ENCODE measurements at places on chromosomes 13 and 19.

DNA sequence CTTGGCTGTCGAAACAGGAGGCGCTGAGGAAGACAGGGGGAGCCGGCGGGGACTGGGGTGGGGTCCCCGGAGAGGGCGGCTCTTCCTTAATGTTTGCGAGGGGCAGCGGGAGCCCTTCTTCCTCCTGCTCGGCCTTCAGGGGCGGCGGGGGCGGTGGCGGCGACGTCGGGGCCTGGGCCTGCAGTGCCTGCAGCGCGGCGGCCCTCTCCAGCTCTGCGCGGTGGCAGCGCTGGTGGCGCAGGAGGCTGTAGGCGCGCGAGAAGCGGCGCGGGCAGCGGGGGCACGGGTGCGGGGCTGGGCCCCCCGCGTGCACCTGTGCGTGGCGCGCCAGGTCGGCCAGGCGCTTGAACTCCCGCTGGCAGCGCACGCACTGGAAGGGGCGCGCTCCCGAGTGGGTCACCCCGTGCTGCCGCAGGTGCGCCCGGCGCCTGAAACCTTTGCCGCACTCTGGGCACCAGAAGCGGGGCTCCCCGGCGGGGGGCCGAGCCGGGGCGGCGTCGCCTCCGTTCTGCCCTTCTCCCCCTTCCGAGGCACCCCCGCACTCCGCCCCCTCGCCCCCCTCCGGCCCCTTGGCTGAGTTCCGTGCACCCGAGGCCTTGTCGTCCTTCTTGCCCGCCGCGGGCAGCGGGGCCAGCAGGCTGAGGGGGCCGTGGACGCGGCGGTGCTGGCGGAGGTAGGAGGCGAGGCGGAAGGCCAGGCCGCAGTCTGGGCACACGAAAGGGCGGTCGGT lies 2.5 kb downstream of the ZNF579 start:
- no peak for DNase-seq

- DNase-seq = no peak
Measured at GRCh38 chr19:50311723-50312635, 17.2 kb downstream of the KCNC3 start.

- DNase-seq = no peak
Measured at GRCh38 chr19:42286349-42287016, 15.4 kb upstream of the PRR19 start.

- DNase-seq = no peak
Measured at GRCh38 chr13:109154546-109154945, 525.1 kb downstream of the MYO16 start.

GRCh38 chr13:43676320-43676719 lies 110.5 kb downstream of the ENOX1 start:
- no peak for DNase-seq

- DNase-seq = no peak
Measured at GRCh38 chr19:960601-960938, 23.6 kb upstream of the WDR18 start.

DNA sequence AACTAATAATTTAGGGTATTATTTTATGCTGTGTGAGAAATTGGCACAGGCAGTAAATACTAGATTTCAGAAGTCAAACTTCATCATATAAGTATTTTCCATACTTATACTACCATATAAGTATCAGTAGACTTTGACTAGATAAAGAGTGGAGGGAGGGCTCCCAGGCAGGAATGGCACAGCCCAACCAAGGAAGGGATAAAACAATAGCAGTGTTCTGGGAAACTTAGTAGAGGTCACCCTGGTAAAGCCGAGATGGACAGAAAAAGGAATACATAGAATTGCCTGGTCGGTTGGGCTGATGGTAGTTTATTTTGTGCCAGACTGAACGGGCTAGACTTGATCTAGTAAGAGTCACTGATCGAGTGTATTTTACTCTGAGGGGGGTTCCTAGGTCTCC lies 19.6 kb upstream of the KCTD4 start:
- DNase-seq = no peak

- no peak for DNase-seq
Measured at GRCh38 chr19:47545061-47545948, 27.6 kb downstream of the ZNF541 start.

GRCh38 chr19:38247126-38247525 lies 9.0 kb downstream of the PPP1R14A start:
- no peak for DNase-seq

- no peak for DNase-seq
Measured at GRCh38 chr19:15443838-15444237, 5.9 kb downstream of the WIZ start.

GRCh38 chr13:98143601-98144026 lies 720 bp downstream of the FARP1 start:
- DNase-seq = no peak

DNA sequence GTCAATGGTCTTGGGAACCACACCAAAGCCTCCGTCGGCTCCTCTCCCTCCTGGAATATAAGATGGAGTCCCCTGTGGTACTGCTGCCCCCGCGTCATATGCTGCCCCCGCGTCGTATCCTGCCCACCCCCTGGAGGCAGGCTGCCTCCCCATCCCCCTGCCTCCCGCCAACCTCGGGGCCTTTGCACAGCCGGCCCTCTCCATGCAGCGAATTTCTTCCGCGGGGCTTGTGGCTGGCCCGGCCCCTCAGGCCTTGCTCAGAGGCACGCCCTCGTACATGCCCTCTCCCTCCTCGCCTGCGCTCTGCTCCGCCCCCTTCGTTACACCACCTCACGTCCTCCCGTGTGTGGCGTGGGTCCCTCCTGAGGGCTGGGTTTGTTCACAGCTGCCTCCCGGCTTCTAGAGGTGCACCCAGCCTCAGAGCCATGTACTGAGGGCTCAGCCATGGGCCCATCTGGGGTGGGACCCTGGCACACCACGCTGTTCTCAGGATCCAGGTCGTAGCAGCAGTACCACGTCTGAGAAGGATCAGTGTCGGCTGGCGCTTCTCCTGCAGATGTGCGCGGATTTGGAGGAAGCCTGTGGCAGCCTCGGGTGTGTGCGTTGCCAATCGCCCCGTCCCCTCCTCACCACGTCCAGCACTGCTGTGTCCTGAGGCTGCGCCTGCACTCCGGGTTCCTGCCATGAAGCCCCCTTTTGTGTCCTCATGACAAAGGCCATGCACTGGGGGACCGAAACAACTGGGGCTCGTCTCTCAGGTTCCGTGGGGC lies 47.7 kb downstream of the MCF2L start:
- DNase-seq = no peak

DNA sequence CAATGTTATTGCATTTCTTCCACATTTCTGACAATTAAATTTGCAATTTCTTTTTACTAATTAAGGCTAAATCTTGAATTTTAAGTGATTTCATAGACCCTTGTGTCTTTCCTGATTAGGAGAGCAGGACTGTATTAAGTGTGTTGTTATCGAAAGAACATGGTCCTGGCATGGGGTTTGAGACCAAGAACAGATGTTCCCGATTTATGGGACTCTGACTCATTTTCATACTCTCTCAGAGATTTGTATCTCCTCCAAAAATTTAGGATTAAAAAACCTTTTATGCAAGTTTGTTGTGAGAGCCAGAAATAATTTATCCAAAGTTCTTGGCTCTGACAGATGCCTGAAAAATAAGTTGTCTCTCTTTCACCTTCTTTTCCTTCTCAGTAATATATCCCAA lies 589.3 kb upstream of the ARGLU1 start:
- no peak for DNase-seq

- no peak for DNase-seq
Measured at GRCh38 chr19:52170304-52170703, 1.1 kb downstream of the ZNF836 start.

All from NCI-H460 (cell line).